AG04450 (cell line): ENCODE measurements at places on chromosomes 5 and 9. TPM values are rescaled to one million over a fixed set of nuclear protein-coding genes. Genes with fewer than 3 reads are reported as not detected.

FOXD4 gene
- polyA plus RNA-seq, result not detected in 2 replicates

ALDH1A1 gene
- polyA plus RNA-seq, result 0.62 and 7.0 TPM in 2 replicates

CATSPER3 gene
- 0.21 and 0.22 TPM in 2 replicates for polyA plus RNA-seq

DAPK1 gene
- 0.01 and 0.12 TPM in 2 replicates for polyA plus RNA-seq

ADRB2 gene
- polyA plus RNA-seq, result 0.63 and 0.65 TPM in 2 replicates

- no peak for DNase-seq
These were observed 2.3 kb downstream of the LCN2 start for GRCh38 chr9:128151309-128152132.

DNA sequence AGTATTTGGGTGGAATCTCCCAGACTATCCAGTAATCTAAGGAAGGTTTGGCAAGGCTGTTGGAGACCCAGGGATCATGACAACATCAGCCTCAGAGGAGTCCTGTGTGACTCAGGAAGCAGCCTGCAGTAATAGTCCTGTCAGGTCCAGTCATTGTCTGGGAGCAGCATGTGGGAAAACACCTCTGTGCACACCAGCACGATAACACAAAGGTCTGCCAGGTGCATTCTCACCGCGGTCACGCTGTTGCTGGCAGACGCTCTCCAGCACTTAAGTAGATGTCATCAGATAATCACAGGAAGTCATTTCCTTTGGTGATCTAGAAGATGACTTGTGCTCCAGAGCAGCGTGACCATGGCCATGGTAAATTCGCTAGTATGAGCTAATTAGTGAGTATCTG, 99.2 kb upstream of the IQGAP2 start:
- no peak for DNase-seq

DNA sequence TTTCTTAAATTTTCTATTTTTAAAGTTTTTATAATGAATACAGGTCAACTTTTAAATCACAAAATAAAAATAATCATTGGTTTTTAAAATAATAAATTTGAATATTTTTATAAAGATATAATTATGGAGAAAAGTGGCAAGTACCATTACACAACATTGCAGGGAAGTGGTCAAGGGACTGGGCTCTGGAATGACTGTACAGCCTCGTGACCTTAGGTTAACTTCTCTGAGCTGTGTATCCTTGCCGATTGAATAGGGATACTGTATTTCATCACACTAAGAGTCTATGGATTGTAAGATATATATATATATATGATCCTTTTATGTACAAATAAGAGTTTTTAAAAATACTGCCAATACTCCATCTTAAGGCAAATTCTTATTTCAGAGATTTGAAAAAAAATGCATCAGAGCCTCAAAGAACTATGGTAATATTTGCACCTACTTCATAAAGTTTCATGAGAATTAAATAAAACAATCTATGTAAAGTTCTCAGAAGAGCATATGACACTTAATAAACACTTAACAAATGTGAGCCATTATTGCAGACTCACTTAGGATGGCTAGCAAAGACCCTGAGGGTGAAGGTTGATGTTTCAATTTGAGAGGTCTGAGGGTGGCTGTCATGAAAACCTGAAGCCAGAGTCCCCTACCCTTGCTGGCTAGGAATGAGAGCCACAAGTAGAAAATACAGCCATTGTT, 136.5 kb downstream of the CCDC192 start:
- no peak for DNase-seq

DNA sequence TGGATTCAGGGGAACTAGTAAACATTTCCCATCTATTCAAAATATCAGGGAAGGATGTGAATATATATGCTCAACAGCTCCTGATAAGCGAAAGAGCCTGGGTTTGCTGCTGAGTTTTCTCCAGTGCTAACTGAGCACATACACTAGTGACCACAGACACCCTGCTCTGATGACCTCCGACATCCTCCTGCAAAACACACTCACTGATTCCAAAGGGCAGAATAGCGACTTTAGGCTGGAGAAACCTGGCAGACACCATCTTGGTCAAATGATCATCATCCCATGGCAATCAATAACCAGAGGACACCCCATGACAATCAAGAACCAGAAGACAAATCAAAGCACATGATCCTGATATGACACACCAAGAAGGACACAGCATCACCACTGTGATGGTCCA, 9.2 kb upstream of the GADD45G start:
- no peak for DNase-seq

GRCh38 chr5:136619556-136619955, 254.2 kb upstream of the TRPC7 start:
- no peak for DNase-seq

GRCh38 chr9:93830012-93830596, 125.1 kb downstream of the BARX1 start:
- no peak for DNase-seq
